ENCODE measurements at places on chromosomes 5 and 9.

DNA sequence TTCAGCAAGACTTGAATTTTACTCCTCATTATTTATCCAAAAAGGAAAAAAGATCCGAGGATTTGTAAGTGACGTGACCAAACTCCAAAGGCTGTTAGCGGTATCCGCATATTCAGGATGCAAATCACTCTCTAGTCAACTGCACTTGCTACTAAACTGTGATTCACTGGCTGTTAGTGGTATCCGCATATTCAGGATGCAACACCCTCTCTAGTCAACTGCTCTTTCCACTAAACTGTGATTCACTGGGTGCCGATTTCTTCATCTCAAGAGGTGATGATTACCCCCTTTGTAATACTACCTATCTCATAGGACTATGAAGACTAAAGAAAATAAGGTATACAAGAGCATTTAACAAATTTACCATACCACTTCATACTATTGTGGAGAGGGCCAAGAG lies 5.7 kb downstream of the MAPKAP1 start:
- no peak overlapping the region for H3K4me3 ChIP-seq
- H3K36me3 ChIP-seq = peaks cover 5% of the 10 kb centered on the region
- DNase-seq = no peak
- no peak overlapping the region for H3K27ac ChIP-seq

- H3K4me3 ChIP-seq = no peak overlapping the region
- no peaks in the 10 kb centered on the region for H3K36me3 ChIP-seq
- peaks cover 5% of the 10 kb centered on the region for H3K4me1 ChIP-seq
- H3K27ac ChIP-seq = no peak overlapping the region
- no peaks in the 10 kb centered on the region for H3K27me3 ChIP-seq
These were observed 15.4 kb upstream of the ZNF366 start for GRCh38 chr5:72522607-72523006.

DNA sequence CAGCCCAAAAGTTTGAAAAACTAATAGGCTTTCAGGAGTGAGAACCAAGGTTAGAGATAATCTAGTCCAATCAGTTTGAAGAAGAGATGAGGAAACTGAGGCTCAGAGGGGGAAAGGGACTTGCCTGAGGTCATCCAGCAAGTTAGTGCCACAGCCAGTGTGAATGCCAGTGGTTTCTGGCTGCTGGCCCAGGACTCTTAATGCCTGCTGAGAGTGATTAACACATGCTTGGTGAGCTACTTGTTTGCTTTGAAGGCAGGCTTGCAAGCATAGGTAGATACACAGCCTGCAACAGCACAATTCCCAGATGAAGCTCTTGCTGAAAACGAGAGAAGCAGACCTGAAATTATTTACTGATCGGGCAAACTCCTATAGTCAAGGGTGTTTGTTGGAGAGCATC lies 591.6 kb upstream of the SGCD start:
- H3K27me3 ChIP-seq = peaks cover 22% of the 10 kb centered on the region
- H3K4me1 ChIP-seq = no peaks in the 10 kb centered on the region
- no peak overlapping the region for H3K27ac ChIP-seq

- peaks cover 15% of the 10 kb centered on the region for H3K4me1 ChIP-seq
- no peak overlapping the region for H3K4me3 ChIP-seq
- no peak overlapping the region for H3K27ac ChIP-seq
- H3K27me3 ChIP-seq = peaks cover 85% of the 10 kb centered on the region
- DNase-seq = no peak
These were observed 4.0 kb downstream of the PAPPA start for GRCh38 chr9:116157436-116158138.

DNA sequence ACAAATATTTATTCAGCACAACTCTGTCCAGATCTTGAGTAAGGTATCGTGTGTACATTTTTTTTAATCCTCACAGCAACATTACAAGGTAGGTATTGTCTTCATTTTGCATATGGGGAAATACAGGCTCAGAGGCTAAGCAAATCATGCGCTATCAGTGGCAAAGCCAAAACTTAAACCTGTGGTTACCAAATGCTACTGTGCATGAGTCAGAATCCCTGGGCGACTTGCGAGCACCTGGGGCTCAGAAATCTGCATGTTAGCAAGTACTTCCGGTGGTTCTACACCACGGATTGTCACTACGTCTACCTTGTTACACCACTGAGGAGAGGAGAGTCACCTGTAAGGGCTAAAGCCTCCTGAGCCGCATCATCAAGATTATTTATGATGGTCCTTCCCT lies 21.3 kb downstream of the C5orf58 start:
- H3K27me3 ChIP-seq = no peaks in the 10 kb centered on the region
- no peak overlapping the region for H3K27ac ChIP-seq
- DNase-seq = no peak
- no peaks in the 10 kb centered on the region for H3K4me1 ChIP-seq
- no peak overlapping the region for H3K4me3 ChIP-seq
- peaks cover 67% of the 10 kb centered on the region for H3K36me3 ChIP-seq

DNA sequence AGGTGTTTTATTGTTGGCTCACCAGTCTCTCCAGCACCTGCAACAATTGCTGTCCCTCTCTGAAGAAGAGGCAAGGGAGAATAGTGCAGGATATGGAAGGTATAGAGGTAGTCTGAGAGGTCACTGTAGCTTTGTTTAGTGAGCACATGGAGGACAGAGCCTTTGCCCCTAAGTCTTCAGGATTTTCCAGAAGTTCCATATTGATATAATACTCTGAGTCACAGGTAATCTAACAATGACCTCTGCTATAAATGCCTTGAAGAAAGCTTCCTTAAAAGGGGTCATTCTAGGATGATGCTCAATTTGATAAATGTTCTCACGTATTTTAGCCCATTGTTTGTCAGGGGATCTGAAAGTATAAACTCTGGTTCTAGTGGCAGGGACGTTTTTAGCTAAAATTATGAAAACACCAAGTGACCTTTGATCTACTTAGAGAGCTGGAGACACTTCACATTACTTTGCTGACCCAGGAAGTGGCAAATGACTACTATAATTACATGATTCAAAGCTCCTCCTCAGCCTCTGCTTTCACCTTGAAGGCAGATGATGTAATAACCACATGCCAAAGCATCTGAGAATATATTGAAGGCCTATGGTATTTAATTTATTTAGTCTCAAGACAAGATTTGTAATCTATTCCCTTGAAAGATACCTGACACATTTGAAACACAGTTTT lies 366.9 kb upstream of the NUDT12 start:
- no peaks in the 10 kb centered on the region for H3K27me3 ChIP-seq
- no peaks in the 10 kb centered on the region for H3K4me1 ChIP-seq
- no peak overlapping the region for H3K4me3 ChIP-seq
- no peak for DNase-seq
- H3K36me3 ChIP-seq = no peaks in the 10 kb centered on the region
- no peak overlapping the region for H3K27ac ChIP-seq

GRCh38 chr5:95808686-95809413 lies 13.7 kb downstream of the GLRX start:
- no peaks in the 10 kb centered on the region for H3K27me3 ChIP-seq
- peaks cover 7% of the 10 kb centered on the region for H3K36me3 ChIP-seq
- H3K27ac ChIP-seq = peak overlapping the region; percentile 57
- H3K4me3 ChIP-seq = peak overlapping the region; percentile 55
- peaks cover 24% of the 10 kb centered on the region for H3K4me1 ChIP-seq

GRCh38 chr5:39231705-39232525 lies 12.6 kb upstream of the FYB1 start:
- H3K36me3 ChIP-seq = no peaks in the 10 kb centered on the region
- no peaks in the 10 kb centered on the region for H3K4me1 ChIP-seq
- peak; percentile 38 for DNase-seq

GRCh38 chr9:36151316-36152210 lies 15.0 kb downstream of the GLIPR2 start:
- peak overlapping the region; percentile 96 for H3K27ac ChIP-seq
- H3K4me1 ChIP-seq = peaks cover 73% of the 10 kb centered on the region
- peak; percentile 97 for DNase-seq
- H3K27me3 ChIP-seq = no peaks in the 10 kb centered on the region
- H3K4me3 ChIP-seq = peak overlapping the region; percentile 21

DNA sequence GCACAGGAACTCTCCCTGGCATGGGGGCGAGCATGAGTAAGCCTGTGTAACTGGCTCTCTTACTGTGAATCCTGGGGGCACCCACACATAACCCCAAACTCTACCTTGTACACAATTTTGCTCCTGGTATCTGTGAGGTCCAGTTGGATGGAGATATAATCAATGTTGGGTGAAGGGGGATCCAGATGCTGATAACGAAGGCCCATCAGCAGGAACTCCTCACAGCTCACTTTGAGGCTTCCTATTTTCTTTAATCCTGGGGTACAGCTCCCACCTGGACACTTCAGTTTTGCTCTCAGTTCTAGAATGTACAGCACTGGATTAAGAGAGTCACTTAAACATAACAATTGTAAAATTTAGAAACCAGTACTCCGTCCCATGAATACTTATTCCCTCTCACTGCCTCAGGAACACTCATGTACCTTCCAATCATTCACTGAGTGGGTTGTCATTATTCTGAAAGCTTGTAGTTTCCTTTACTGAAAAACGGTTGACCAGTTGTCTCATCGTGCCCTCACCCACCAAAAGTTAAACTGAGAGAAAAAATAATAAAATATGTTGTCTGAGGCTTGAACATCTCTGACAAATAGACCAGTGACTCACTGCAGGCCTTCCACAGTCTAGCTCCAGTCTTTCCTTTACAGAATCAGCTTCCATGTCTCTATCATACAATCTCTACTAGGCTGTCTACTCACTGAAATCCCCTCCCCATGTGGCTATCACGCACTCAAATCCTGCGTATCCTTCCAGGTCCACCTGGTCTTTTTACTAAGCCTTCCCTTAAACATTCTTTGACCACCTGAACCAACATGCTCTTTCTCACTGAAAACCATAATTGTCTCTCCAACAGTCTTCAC lies 52.6 kb downstream of the FREM1 start:
- no peak overlapping the region for H3K4me3 ChIP-seq
- H3K36me3 ChIP-seq = no peaks in the 10 kb centered on the region
- no peak overlapping the region for H3K27ac ChIP-seq
- H3K27me3 ChIP-seq = no peaks in the 10 kb centered on the region
- no peak for DNase-seq
